Renal pelvis (tissue), 12 donors: ENCODE measurements at places on chromosomes 7 and 10. TPM values are rescaled to one million over a fixed set of nuclear protein-coding genes. Genes with fewer than 3 reads are reported as not detected.

The ZNF655 gene
- 63.5 TPM for polyA plus RNA-seq

- DNase-seq, result no peak
Observed at GRCh38 chr10:63464402-63465292, 1.1 kb downstream of the JMJD1C start.

DNA sequence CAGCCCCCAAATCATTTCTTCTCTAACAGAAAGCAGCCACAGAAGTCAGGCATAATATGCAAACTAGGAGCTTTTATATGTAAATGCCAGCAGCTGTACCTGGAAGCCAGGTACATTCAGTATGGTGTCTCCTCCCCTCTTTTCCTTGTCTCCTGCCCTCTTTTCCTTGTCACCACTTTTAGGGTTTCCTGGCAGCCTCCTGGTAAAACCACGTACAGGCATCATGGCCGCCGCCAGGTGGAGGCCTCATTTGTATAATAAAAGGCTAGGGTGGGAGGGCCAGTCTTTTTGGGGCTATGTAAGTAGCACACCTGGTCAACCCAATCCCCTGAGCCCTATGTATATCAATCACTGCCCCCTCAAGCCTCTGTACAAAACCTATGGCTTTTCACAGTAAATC lies 28.7 kb downstream of the PDZD8 start:
- DNase-seq, result no peak

DNA sequence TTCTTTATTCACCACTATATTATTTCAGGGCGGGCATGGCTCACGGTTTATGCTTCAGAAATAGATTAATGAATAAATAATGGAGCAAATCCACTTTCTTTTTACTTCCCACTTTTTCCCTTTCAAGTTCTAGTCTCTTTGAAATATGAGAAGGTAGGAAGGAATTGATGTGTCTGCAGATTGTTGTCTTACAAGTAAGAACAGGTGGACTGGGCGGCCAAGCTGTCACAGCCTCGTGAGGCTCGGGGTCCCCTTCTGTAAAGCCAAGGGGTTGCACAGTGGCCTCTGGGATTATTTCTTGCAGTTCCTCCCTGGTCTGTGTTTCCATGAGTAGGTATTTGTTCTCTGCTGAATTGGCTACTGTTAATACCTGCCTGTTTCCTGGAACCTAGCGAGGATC lies 11.2 kb downstream of the VWA2 start:
- no peak for DNase-seq

- DNase-seq, result no peak
Observed at GRCh38 chr10:102413053-102413705, 5.4 kb downstream of the PSD start.

DNA sequence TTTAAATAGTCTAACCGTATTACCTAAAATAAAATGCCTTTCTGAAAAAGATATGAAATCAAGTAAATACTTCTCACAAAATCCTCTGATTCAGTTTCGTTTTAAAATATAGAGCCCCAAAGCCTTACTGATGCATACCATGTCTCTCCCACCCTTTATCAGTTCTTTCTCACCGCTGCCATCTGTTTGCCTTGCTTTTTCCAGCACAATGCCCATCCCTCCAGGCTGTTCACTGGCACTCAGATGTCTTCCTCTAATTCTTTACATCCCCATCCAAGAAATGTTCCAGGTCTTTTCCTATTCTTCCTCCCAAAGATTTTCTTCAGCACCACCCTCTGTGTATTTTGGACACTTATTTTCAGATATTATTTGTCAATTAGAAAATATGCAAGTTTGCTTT lies 116.5 kb upstream of the LRRN3 start:
- DNase-seq, result no peak

DNA sequence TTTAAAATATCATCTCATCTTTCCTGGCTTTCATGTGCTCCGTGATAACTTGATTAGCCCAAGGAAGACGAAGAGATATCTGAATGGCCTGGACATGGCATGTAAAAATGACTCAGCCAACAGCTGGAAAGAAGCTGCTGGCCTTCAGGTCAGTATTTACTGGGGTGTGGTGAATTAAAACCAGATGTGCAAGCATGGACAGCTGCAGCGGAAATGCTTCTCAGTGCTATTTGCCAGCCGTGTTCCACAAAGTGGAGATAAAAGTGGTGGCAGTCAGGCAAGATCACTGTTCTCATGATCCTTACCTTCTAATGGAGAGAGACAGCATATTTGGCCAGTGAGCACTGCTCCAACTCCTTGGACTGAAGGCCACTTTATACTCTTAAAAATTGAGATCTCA lies 203.1 kb upstream of the VSTM2A start:
- DNase-seq, result no peak

The HOXA10 gene
- polyA plus RNA-seq, result 148 TPM

The FOXK1 gene
- polyA plus RNA-seq, result 30.0 TPM

DNA sequence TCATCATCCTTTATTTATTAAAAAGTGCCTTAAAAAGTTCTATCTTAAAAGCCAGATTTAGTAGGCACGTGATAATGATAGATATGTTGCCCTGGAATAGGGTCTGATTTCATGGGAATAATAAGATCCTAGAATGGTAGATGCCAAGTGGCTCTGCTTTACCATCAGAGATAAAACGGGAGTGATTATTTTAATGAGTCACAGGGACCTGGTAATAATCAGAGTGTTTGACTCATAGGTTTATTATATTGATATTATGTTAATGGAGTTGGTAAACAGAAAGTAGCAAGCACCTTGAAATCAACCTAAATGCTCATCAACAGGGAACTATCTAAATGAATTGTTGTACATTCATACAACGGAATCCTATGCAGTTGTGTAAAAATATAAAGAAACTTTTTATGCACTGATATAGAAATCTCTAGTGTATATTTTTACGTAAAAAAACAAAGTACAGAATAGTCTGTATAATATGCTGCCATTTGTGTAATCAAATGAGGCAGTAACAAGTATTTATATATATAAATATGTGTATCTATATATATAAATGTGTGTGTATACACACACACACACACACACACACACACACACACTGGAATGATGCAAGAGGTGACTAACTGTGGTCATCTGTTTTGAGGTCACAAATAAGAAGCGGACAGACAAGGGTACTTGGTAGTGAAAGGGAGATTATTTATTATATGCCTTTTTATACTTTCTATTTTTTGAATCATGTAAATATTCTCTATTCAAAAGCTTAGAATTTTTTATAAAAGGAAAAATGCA lies 78.6 kb upstream of the DYNC1I1 start:
- DNase-seq, result no peak

- DNase-seq, result no peak
Observed at GRCh38 chr7:1994931-1995330, 237.8 kb downstream of the MAD1L1 start.

The NANOS1 gene
- polyA plus RNA-seq, result 3.1 TPM

DNA sequence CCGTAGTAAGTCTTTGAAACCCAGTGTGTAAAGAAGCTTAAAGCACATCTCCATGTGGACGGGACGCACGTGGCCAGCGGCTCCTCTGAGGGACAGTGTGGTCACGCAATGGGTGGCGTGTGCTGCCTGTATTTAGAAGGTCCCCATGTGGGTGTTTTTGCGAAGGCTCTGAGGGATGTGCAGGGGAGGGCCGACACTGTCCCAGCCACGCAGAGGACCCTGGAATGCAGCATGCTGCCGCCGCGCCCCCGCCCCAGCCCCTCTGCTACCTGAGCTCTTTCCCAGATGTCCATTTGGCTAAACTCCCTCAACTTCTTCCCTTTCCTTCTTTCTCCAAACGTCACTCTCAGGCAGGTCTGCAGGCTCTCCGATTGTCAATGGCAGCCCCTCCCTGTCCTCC lies 8.8 kb downstream of the PFKP start:
- no peak for DNase-seq

- no peak for DNase-seq
Observed at GRCh38 chr7:43554423-43554822, 28.5 kb upstream of the STK17A start.

The CUBN gene
- 254 TPM for polyA plus RNA-seq

The AGAP9 gene
- polyA plus RNA-seq, result 63.7 TPM

The STMP1 gene
- polyA plus RNA-seq, result 83.7 TPM

The UPK3BL2 gene
- polyA plus RNA-seq, result 18.5 TPM

DNA sequence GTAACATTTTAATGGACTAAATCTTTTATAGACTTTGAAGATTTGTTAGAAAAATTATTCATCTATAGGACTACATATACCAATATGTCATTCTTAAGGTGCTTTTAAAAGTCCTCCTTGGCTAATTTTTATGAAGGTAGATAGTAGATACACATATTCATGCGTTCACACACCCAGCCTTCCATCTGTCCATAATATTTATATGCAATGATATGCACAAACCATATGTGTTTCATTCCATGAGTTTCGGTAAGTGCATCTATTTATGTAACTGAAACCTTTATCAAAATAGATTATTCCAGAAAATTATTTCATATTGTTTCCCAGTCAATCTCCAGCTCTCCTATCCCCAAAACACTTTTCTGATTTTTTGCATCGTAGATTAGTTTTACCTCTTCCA lies 101.7 kb downstream of the ANLN start:
- DNase-seq, result no peak

The CRYGN gene
- polyA plus RNA-seq, result 2.5 TPM

The CRPPA gene
- polyA plus RNA-seq, result 4.5 TPM

DNA sequence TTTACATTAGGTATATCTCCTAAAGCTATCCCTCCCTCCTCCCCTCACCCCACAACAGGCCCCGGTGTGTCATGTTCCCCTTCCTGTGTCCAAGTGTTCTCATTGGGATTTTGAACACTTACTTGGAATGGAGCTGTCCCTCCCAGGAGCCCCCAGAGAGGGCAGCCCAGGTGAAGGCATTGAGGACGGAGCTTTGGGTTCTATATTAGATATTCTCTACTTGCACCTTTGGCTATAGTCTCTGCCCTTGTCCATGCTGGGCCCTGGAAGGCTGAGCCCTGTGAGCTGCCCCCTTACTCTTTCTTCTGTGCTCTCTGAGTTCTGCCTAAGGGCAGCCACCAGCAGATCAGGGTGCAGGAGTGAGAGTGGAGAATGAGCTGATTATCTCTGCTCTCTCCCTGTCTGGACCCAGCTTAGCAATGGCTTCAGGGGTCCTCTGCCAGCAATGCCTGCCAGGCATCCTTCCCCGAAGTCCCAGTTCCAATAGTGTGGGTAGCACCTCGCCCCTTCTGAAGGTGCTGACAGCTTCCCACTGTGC lies 11.2 kb downstream of the ADRA2A start:
- no peak for DNase-seq

DNA sequence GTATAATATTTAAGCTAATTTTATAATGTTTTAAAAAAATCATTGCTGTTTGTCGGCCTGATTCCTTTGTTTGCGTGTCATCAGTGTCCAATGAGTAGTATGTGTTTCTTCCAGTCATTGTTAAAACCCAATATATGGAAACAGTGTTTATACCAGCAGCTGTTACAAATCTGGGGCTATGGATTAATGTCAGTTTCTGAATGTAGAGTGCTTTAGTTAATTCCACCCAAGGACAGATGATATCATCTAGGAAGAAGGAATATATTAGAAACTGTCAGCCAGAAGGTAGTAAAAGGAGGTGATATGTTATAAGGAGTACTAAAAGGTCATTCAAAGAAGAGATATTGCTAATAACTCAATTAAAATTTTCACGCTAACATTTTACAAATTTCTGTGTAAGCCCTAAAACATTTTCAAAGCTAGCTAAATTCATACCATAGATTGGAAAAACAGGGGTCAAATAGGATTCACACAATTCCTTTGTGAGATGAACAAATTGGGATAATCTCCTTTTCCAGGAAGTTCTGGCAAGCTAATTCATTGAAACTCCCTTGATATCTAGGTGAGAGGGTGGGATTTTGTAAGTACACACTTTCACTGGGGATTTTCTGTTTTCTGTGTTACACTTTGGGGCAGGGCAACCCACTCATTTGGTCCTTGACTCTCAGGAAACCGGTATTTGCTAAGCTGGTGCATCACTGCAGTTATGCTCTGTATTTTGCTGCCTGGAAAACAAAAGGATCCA lies 448.8 kb downstream of the LRMDA start:
- DNase-seq, result no peak

DNA sequence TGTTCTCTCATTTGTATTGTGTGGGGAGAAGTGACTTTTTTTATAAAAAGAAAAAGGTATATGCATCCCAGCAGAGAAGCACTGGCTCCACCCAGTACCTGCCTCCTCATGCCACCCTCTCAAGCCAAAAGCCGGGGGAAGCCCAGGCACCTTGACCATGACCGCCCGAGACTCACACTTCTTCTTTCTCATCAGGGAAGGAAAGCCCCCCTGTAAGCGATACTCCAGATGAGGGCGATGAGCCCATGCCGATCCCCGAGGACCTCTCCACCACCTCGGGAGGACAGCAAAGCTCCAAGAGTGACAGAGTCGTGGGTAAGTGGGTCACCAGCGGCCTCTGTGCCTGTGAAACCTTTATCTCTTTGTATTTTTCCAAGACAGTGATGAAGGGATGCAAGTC lies 22.9 kb downstream of the IKZF1 start:
- no peak for DNase-seq

- no peak for DNase-seq
Observed at GRCh38 chr10:95456516-95456915, 104.7 kb downstream of the SORBS1 start.

The PSTK gene
- polyA plus RNA-seq, result 7.6 TPM

- DNase-seq, result no peak
Observed at GRCh38 chr10:71467161-71467560, 70.4 kb downstream of the CDH23 start.
